ENCODE measurements at places on chromosomes 4 and X. TPM values are rescaled to one million over a fixed set of nuclear protein-coding genes. Genes with fewer than 3 reads are reported as not detected.

The SLC16A2 gene
- polyA plus RNA-seq = not detected

The MAB21L2 gene
- not detected for polyA plus RNA-seq

The HOPX gene
- 84.2 TPM for polyA plus RNA-seq

The PRRG1 gene
- not detected for polyA plus RNA-seq

The F8A3 gene
- 2.5 TPM for polyA plus RNA-seq

The RNF150 gene
- not detected for polyA plus RNA-seq

The USP17L29 gene
- not detected for polyA plus RNA-seq

The MAGEA2 gene
- not detected for polyA plus RNA-seq

The PLAC8 gene
- polyA plus RNA-seq = 884 TPM

The CLDN22 gene
- not detected for polyA plus RNA-seq

Data from IgD-negative memory B cell (primary cell).